T-helper 1 cell (primary cell): ENCODE measurements at places on chromosomes 5 and 9.

DNA sequence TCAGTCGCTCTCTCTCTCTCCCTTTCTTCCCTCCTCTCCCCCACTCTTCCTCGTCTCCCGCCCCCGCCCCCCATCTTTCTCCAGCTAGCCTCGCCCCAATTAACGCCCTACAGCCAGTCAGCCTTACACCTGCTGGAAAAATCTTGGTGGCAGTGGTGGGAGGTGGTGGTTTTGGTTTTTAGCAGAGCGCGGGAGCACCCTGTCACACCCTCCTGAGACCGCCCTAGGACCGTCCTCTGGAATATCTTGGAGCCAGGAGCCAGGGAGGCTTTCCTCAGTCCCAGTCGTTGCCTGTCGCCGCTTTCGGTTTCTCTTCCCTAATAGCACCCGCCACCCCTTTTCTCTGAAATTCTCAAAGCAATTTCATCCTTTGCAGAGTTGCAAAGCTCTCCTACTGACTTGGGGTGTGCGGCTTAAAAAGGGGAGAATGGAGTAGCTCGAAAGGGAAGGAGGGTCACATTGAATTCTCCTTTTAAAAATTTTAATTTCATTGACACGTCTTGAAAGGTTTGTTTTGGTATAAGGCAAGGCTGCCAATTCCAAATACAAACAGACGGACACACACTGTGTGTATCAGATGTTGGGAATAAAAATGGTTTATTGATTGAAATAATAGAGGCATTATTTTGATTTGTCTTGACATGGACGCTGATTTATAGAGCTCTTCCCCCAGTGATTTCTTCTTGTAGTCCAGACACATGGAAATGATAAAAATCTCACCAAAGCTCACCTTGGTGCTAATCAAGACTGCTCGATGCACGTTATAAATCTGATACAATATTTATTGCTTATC is 301.3 kb downstream of the PARP8 start:
- no peak for DNase-seq

- DNase-seq = no peak
Measured at GRCh38 chr5:173583346-173583745, 33.1 kb downstream of the BOD1 start.

DNA sequence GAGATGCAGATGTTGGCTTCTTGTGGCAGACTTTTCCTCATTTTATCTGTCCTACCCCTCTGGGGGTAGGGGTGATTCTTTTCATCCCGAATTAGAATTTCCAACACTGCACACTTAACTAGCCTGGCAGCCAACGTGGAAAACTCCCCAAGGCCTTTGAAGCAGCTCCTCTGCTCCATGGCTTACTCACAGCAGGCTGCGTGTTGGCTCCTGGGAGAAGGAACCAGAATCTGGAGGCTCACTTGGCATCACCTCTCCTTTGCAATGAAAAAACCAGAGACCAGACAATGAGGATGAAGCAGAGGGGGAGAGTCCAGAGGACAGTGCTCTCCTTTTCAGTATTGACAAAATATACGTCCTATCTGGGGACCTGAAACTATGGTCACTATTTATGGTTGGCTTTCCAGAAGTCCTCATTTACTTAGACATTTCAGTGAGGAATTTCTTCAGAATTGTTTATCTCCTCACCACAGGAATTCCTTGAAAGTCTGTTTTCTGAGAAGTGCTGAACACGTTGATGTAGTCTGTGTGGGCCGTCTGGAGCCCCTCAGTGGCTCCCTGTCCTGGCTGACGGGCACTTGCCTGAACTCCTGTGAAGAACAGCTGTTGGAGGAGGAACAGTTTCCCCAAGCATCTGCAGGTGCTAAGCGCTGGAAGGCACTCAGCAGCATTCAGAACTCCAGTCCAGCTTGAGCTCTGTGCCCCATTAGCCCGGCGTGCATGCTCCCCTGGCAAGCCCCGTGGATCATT is 231.3 kb downstream of the RFK start:
- DNase-seq = no peak

- DNase-seq = no peak
Measured at GRCh38 chr9:124741662-124742061, 29.4 kb downstream of the NR6A1 start.

DNA sequence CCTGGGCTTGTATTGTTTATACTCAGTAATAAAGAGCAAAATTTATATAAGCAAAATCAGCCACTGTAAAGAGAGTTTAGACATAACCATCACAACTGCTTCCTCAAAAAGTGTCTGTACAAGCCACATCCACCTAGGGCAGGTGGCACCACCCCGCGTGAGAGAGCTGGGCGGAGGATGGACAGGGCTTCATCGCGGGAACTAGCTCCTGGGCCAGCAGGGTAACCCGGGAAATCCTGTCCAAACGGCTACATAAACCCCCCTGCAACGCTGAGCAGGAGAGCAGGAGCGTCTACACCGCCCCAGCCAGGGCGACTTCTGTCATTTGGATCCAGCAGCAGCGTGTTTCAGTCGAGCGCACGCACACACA is 1.3 kb downstream of the SLC6A3 start:
- no peak for DNase-seq

DNA sequence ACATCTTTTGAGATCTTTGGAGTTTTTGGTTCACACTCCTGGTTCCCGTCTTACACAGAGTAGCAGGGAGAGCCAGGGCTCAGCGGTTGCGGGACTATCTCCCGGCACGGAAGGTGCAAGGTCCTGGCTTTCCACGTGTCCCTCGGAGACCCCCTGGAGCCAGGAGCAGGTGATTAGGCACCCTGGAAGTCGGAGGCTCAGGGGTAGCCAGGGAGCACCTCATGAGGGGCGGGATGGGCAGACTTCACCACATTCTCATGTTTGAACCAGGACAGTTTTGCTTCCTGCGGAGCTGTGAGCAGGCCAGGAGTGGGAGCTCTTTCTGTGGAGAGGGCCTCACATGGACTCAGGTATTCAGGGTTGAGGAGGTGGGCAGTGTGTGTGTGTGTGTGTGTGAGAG is 273.7 kb upstream of the IRX1 start:
- DNase-seq = no peak

DNA sequence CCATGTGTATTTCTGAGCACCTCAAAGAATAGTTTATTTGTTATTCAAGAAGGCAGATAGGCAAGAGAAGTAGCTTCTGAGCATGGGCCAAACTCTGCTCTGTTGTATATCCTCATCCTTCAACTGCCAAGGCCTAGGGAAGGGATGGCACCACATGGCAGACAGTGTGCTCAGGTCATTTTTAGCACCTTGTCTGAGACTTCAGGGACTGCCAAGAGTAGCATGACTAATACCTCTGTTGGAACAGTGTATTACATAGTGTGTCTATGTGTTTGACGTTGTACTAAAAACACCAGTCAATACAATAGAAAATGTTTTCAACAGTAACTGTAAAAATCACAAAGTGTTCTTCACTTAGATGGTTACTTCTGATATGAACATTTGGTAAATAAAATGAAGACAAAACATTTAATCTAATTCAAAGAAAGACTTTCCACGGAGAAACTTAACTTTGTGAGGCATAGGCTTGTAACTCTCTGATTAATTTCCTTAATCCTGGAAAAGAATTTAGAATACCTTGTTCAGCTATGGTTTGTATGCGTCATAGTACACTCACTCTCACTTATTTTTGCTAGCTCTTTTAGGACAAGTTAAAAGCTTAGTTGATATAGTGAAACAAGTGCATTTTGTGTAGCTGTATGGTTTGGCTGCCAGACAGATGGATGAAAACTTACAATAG is 318.4 kb upstream of the RIOK2 start:
- DNase-seq = no peak

- no peak for DNase-seq
Measured at GRCh38 chr9:842635-843426, 1.3 kb downstream of the DMRT1 start.

DNA sequence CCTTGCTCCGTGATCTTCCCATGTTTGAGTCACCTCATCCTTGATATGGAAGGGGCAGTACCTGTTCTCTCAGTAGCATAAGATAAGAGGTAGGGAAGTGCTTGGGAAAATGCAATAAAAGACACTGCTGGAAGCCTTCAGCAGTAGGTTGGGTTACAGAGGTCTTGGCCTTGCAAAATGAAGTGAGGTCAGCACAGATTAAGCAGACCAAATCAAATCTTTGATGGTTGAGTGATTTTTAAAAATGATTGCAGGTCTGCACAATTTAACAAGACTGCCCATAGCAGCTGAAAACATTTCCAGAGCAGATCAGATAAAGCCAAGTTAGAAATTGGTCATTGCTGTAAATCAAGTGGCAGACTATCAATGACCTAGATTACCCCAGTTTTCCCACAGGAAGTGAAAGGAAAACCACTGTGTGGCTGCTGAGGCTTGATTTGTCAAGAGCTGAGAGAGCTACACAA is 32.9 kb downstream of the PALM2AKAP2 start:
- no peak for DNase-seq
